GM10248 (cell line): ENCODE measurements at places on chromosomes 13 and 19.
A peak's percentile ranks its signal among the peaks of the same experiment; 100 is the strongest.

- DNase-seq: no peak
Observed at GRCh38 chr19:19004144-19004543, 29.2 kb downstream of the SUGP2 start.

- DNase-seq: no peak
Observed at GRCh38 chr19:29515233-29515619, 10.6 kb upstream of the VSTM2B start.

DNA sequence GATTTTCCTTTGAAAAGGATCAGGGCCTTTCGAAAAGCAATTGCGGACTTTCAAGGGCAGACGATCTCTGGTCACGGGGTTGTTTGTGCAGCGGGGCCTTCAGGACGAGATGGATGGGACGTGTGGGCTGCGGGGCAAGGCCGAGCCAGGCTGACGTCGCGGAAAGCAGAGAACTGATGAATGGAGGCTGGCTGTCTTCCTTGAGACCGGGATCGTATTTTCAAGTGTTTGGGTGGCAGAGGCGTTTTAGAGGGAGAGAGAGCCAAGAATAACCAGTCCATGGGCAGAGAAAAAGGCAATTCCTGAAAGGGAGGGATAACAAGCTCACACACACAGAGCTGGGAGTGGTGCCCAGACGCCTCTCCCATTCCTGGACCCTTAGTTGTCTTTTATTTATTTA is 138.9 kb upstream of the USP29 start:
- DNase-seq: no peak

DNA sequence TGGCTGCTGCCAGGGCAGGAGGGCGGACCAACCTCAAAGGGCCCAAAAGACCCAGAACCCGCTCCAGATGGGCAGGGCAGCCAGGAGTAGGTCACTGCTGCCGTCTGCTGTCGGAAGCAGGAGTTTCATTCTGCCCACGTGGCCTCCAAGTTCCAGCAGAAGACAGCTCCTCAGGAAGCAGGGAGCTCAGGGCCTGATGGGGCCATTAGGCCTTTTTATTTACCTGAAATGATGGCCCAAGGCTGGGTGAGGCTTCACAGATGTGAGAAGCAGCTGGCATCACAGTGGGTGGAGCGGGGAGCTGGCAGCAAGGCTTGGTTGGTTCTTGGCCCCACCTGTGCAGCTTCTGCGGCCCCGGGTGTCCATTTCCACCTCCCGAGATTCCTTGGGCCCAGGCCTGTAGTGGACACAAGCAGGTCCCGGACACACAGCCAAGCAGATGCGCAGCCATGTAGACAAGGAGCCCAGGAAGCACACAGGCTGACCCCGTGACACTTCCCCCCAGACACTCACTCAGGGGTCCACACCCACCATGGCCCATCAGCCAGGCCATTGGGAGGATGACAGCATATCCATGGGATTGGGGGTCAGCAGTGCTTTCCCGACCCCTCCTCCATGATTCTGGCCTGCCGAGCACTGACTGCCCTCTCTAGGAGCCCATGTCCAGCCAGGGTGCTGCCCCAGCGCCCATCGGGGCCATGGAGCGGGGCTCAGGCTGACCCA is 26.4 kb downstream of the C13orf46 start:
- DNase-seq: no peak

DNA sequence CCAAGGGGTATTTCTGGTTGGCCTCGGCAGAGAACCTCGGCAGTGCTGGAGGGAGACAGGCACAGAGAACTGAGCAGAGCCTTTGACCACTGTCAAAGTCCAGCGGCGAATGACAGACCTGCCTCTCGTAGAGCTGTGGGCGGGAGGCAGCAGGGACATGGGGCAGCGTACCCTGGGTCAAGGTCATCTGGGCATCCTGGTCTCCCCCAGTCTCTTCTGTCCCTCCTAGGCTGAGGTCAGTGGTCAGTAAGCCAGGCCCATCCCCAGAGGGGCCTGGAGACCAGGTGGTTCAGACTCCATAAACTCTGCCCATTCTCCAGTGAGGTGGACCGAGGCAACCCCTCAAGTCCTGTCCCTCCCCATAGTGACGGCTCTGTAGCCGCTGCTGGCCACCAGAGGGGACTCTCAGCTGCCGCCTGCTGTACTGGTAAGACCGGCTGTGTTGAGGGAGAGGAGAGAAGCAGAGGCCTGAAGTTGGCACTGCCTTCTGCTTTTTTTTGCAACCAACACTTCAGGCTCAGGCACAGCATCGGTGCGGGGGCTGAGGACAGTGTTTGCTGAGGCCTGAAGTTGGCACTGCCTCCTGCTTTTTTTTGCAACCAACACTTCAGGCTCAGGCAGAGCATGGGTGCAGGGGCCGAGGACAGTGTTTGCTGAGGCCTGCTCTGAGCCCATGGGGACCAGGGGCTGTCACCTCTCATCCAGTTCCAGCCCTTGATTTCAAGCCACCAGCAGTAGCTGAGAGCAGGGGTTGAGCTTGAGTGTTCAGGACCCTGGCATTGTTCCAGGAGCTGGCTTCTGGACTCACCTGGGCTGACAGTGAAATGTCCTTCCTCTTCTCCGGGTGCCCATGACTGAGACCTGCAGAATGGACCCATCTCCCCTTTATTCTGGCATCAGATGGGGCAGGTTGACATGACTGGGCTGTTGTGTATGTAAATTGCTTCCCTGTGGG is at the start of gene PGLYRP2:
PGLYRP2 (minus strand) TSS at position 111 of the 955 bp plus-strand sequence. CDS start 130 bp downstream, outside the sequence.
- DNase-seq: no peak

GRCh38 chr13:31286930-31287329 is 87.2 kb downstream of the B3GLCT start:
- no peak for DNase-seq

DNA sequence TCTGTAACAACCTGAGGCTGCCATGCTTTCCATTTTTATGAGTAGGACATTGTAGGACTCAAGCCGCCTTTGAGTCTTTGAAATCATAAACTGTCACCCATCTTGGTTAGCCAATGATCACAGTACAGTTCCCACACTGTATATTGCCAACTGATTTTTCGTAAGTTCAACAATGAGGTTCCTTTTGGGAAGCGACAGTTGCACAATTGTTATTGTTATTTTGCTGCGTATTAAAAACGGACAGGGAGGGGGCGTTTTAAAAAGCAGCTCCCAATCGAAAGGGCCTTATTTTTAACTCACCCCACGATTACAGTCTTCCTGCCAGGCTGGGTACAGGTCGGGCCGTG is 601 bp downstream of the SLC46A3 start:
- DNase-seq: no peak

- no peak for DNase-seq
Observed at GRCh38 chr19:311813-312261, 20.6 kb upstream of the PLPP2 start.

DNA sequence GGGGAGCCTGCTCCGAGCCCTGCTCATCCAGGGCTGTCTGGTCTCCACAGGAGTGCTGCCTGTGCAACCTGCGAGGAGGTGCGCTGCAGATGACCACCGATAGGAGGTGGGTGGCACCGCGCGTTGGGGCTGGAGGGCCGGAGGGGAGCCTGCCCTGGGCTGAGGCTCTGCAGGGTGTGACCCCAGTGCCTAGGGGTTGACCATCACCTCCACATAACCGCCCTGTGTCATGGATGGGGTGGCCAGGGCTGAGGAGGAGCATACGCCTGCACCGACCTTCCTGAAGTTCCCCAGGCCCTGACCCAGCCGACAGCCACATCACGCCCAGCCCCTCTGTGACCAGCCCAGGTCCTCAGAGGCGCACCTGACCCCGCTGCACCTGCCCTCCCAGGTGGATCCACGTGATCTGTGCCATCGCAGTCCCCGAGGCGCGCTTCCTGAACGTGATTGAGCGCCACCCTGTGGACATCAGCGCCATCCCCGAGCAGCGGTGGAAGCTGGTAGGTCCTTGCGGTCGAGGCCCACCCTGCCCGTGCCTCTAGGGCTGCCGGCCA is 168.7 kb downstream of the KDM4B start:
- no peak for DNase-seq

GRCh38 chr19:38718747-38719543 is 25.3 kb downstream of the CAPN12 start:
- DNase-seq: no peak

DNA sequence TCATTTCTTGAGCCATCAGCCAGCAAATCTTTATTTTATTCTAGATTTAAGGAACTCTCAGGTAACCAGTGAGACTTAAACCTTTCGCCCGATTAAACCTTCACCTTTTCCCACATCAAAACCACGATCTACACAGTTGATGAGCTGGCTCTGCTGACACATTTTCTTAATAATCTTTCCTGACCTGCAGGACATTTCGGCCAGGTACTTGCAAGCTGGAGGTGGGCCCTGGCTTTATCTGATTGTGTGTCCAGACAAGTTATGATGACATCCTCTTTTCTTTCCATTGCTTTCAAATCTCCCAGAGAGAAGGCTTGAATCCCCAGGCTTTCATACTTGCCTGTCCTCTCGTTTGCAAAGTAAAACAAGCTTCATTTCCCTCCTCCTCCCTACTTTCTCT is 144.2 kb downstream of the EFNB2 start:
- DNase-seq: no peak

GRCh38 chr19:46461537-46461936 is 9.8 kb downstream of the PNMA8A start:
- no peak for DNase-seq

DNA sequence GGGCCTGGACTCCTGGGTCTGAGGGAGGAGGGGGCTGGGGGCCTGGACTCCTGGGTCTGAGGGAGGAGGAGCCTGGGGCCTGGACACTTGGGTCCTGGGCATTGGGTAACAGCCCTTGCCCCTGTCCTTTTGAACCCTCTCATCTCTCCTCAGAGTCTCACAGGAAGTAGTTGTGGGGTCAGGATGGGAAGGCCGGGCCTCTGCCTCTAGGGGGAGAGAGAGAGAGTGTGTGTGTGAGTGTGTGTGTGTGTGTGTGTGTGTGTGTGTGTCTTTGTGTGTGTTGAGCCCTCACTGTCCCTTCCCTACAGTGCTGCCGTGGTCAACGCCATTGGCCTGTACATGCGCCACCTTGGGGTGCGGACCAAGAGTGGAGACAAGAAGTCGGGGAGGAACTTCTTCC is 10.9 kb downstream of the ARHGEF1 start:
- no peak for DNase-seq

GRCh38 chr19:28468701-28469459 is 744.1 kb downstream of the UQCRFS1 start:
- no peak for DNase-seq

GRCh38 chr13:50970956-50971355 is 61.4 kb downstream of the RNASEH2B start:
- no peak for DNase-seq

- no peak for DNase-seq
Observed at GRCh38 chr13:67258482-67258881, 28.3 kb upstream of the PCDH9 start.

DNA sequence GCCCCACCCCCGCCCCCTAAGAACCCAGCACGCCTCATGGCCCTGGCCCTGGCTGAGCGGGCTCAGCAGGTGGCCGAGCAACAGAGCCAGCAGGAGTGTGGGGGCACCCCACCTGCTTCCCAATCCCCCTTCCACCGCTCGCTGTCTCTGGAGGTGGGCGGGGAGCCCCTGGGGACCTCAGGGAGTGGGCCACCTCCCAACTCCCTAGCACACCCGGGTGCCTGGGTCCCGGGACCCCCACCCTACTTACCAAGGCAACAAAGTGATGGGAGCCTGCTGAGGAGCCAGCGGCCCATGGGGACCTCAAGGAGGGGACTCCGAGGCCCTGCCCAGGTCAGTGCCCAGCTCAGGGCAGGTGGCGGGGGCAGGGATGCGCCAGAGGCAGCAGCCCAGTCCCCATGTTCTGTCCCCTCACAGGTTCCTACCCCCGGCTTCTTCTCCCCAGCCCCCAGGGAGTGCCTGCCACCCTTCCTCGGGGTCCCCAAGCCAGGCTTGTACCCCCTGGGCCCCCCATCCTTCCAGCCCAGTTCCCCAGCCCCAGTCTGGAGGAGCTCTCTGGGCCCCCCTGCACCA is 11.9 kb downstream of the ARHGAP33 start:
- no peak for DNase-seq

GRCh38 chr13:39760521-39760920 is 105.1 kb downstream of the COG6 start:
- no peak for DNase-seq

GRCh38 chr13:109803825-109804224 is 17.4 kb upstream of the IRS2 start:
- DNase-seq: no peak

DNA sequence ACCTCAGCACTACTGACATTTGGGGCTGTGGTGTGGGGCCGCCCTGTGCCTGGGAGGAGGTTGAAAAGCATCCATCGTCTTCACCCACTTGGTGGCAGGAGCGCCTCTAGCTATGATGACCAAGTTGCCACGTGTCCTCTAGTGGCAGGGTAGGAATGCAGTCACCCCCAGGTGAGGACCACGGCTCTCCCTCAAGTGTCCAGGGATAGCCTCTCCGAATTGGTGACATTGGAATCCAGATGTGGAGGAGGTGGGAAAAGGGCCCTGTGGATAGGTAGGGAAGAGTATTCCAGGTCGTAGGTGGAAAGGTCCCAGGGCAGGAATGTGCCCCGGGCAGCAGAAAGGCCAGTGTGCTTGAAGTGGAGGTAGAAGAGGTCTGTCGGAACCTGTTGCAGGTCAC is 37.6 kb downstream of the ARHGEF18 start:
- DNase-seq: no peak

DNA sequence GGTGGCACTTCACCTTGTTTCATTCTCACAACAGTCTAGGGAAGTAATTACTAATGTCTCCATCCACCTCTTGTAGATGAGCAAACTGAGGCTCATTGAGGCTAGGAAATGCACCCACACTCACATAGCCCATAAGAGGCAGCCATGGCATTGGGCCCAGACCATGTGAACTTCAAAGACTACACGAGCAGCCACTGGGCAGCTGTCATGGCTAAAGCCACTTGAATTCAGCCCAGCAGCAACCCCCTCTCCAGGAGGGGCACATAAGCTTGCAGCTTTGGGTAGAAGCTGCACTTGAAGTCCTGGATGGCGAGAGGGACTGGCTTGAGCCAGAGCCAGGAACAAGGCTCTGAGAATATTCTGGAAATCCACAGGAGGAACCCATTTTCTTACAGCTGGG is 13.4 kb downstream of the ALOX5AP start:
- DNase-seq: no peak

GRCh38 chr13:28478127-28478526 is 16.8 kb downstream of the FLT1 start:
- DNase-seq: no peak

DNA sequence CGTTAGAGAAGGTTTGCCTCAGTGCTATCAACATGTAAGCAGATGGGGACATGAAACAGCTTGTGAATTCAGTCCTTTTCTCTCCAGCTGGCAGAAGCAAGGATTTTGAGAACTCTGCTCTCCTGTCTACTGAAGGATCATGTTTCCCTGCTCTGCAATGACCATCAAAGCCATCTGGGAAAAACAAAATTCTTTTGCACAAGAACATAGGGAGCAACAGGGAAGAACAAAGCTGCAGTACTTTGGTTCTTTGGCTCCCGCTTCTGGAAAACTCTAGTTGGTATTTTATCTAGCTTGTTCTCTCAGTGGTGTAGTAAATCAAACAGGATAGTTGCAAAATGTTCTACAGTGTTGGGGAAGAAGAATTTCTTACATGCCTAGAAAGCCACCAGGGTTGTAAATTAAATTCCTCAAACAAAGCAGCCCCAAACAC is 270.4 kb downstream of the ENOX1 start:
- DNase-seq: no peak

GRCh38 chr19:2391118-2391725 is 31.2 kb downstream of the TMPRSS9 start:
- DNase-seq: peak; percentile 61

- DNase-seq: no peak
Observed at GRCh38 chr13:94902722-94903407, 190.5 kb upstream of the SOX21 start.
